GM10248 (cell line): ENCODE measurements at places on chromosomes 16 and 17.
A peak's percentile ranks its signal among the peaks of the same experiment; 100 is the strongest.

- DNase-seq = no peak
Observed at GRCh38 chr16:4913130-4913773, 23.7 kb downstream of the PPL start.

DNA sequence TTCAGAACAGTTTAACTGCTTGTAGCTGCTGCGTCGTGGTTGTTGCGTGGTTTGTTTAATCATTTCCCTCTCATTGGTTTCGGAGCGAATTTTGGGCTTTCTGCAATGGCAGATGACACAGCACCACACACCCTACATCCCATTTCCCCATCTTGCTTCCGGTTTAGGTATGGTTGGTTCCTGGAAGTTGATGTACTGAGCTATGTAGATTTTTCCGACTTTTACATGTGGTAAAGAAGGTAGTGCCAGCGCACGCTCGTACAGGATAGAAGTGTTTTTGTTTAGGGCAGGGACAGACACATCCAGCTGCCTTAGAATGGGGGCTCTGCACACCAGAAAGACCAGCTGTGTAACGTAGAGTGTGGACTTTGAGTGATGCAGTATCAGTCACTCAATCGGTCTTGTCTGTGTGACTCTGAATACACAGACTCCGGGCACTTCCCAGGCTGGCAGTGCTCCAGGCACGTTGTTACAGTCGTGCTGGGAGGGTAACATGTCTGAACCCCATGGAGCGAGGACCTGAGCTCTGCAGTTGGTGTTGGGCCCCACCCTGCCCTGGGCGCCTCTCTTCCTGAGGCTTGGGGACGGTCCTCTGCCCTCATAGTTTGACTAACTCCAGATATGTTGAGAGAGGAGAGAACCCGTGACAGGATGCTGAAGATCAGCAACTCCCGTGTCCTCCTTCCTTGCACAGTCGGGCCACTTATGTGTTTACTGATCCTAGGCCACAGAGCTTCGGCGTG lies 172.0 kb upstream of the CHMP6 start:
- DNase-seq = no peak

- DNase-seq = no peak
Observed at GRCh38 chr17:29060475-29060874, 17.5 kb downstream of the PIPOX start.

DNA sequence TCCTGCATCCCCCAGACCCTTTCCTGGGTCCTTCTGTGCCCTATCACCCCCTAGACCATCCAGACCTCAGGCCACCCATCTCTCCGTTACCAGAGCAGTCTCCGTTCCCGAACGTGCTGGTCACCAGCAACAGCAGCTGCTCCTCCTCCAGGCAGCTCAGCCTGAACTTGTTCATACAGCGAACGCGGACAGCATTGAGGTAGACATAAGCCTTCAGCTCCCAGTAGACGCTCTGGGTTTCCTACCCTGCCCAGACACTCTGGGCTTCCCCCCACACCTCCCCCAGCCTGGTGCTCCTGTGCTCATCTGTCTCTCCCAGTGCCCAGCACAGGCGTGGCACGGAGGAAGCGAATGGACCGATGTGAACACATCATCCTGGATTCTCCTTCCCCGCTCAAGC lies 41.6 kb upstream of the RNFT1 start:
- no peak for DNase-seq

DNA sequence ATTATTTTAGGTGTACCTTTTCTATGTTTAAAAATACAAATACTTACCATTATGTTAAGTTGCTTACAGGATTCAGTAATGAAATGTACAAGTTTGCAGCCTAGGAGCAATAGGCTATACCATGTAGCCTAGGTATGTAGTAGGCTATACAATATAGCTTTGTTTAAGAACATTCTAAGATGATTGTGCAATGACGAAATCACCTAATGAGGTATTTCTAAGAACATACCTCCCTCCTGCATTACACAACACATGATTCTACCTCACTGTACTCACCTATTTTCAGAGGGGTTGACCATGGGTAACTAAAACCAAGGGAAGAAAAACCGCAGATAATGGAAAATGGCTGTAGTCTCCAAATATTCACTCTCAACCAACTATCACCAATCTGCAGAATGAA lies 35.3 kb upstream of the TBC1D3K start:
- no peak for DNase-seq

DNA sequence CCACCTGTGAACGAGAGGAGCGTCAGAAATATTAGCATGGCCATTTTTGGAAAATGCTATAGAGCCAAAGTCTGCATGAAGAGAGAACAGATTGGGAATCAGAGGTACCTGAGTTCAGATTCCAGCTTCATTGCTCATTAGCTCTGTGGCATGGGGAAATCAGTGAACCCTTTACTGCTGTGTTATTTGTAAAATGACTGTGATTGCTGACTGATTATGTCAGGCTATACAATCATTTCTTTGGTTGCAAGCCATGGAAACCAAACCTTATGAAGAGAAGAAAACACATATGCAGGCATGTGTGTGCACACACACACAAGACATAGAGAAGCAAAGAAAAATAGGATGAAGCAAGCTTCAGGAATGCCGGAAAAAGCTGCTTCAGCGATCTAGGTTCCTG lies 101.4 kb upstream of the HSBP1 start:
- no peak for DNase-seq

- no peak for DNase-seq
Observed at GRCh38 chr16:81626181-81626674, 152.9 kb upstream of the PLCG2 start.

- DNase-seq = peak; percentile 88
Observed at GRCh38 chr16:2983706-2984136, 3.5 kb upstream of the PKMYT1 start.

DNA sequence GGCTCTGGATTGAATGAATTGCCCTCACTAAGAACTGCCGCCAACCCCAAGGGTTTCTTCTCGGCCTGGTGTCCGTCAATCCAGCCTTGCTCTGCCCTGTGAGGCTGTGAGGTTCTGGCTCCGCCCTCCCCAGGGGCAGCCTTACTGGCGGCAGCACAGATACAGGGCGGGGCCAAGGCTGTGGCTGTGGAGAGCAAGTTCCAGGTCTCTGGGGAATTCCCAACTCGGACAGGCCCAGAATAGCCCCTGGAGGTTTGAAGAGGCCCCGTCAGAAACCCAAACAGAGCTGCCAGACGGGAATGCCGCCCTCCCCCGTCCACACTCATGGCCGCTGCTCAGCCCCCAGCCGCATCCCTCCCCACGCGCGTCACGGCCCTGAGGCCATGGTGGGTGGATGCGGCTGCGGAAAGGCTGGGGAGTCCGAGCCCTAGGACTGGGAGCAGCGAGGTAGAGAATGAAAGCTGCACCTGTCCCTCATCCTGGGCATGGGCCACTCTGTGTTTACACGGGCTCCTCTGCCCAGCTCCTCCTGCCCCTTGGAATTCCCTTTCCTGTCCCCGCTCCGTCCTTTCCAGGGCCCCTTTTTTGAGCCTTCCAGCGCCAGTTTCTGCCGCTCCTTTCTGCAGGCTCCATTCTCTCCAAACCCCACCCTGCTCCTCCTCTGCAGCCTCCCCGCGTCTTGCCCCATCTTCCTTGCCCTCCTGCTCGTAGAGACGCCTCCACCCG lies 660 bp upstream of the PRRT2 start:
- DNase-seq = peak; percentile 89

DNA sequence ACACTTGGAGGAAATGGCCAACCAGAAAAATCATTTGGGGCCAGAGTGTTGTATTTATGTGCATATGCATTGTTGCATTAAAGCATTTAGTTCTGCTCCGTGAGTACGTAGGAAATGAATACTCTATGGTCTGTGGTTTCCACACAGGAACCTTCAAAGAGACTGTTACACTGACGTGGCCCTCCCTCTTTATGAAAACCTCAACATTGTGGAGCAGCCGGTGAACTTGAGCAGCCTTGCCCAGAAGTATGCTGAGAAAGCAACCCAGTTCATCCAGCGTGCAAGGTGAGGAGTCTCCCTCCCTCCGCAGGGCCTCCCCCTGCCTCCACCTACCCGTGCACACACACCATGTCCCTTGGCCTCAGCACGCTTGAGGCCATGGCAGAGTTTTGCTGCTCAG lies 65.2 kb downstream of the ARSG start:
- DNase-seq = peak; percentile 50

GRCh38 chr16:84532855-84533486 lies 28.5 kb upstream of the MEAK7 start:
- no peak for DNase-seq

GRCh38 chr17:81445642-81446503 lies 50.6 kb downstream of the BAHCC1 start:
- DNase-seq = no peak

DNA sequence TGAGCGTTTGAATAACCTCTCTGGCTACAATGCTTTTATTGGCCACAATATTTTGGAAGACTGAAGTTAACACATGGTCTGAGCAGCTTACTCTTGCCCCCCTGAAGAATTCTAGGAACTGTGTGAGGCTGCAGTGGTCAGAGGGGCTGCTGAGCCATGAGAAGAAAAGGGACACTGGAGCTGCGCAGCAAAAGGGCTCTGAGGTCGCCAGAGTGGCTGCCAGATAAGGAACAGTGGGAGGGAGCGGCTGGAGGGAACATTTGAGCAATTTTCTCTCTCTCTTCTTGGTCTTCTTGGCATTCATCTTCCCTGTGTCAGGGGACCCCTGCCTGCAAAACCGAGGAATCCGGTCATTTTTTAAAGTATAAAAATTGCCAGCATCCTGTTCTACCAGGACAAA lies 66.1 kb downstream of the CPPED1 start:
- no peak for DNase-seq

GRCh38 chr17:66169839-66170238 lies 22.1 kb downstream of the CEP112 start:
- DNase-seq = no peak
